Endodermal cell (in vitro differentiated cells): ENCODE measurements at places on chromosomes 4 and X. TPM values are rescaled to one million over a fixed set of nuclear protein-coding genes. Genes with fewer than 3 reads are reported as not detected.
A peak's percentile ranks its signal among the peaks of the same experiment; 100 is the strongest.

DNA sequence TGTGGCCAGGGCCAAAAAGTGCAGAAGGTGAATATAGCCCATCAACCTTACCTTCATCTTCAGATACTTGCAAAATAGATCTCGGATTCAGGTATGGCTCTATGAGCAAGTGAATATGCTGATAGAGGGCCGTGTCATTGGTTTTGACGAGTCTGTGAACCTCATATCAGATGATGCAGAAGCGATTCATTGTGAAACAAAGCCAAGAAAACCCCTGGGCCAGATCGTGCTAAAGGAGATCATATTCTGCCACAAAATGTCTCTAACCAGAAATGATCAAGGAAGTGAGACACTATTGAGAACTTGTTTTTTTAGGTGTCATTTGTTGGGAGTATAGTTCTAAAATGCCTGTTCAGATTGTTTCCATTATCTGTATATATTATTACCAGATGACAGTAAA lies 48.3 kb downstream of the PDK3 start:
- H3K4me3 ChIP-seq: no peak overlapping the region
- H3K27me3 ChIP-seq: no peaks in the 10 kb centered on the region

TMPRSS11A gene
- not detected in 2 replicates for total RNA-seq

DNA sequence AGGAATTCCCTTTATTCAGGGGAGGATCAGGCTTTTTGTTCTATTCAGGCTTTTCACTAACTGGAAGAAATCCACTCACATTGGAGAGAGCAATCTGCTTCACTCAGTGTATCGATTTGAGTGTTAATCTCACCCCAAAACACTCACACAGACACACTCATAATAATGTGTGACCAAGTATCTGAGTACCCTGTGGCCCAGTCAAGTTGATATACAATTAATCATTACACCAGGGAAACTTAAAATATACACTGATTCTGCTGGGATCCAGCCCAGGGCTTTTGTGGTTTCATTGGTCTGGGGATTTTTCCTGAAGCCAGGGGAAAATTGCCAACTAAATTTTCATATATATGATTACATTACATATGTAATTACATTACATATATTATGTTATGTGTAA lies 44.0 kb upstream of the GATB start:
- H3K27ac ChIP-seq: no peak overlapping the region
- H3K27me3 ChIP-seq: no peaks in the 10 kb centered on the region
- H3K36me3 ChIP-seq: no peaks in the 10 kb centered on the region
- DNase-seq: no peak
- H3K4me1 ChIP-seq: no peaks in the 10 kb centered on the region

GRCh38 chr4:158018221-158018830 lies 154.5 kb downstream of the GASK1B start:
- H3K4me3 ChIP-seq: no peak overlapping the region
- no peaks in the 10 kb centered on the region for H3K27me3 ChIP-seq
- DNase-seq: no peak

DNA sequence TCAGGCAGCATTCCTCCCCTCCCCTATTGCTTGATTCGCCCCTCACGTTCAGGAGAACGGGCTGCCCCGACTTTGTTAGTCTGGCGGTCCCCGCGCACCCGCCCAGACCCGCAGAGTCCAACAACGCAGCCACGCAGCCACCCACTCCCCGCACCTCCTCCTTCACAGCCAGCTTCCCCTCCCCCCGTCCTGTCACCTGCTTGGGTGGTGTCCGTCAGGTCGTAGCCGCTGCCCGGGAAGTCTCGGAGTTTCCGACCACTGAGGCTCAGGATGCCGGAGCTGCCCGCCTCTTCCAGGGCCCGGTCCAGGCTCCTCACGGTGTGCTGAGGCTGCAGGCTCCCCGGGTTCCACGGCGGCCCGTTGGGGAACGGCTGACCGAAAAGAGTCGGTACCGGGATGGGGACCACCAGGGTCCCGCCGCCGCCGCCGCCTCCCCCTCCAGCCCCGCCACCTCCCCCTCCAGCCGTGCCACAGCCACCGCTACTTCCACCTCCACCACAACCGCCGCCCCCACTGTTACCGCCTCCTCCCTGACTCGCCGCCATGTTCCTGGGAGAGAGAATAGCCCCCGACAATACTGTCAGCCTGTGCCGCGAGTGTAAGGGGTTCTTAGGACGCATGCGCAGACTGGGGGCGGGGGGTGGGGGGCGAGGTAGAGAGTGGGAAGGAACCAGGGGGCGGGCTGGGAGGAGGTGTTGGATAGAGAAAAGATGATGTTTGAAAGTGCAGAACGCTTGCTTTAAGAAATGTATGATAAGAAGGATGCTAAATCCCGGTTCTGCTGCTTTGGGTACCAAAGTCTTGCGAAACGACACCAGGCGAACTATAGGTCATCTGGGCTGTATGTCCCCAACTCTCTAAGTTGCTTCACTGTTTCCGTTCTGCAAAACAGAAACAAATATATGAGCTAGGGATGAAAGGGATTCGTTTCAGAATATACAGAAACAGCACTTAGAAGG lies at the start of gene LRCH2:
TSS of gene LRCH2 (minus strand) at position 600 of the 959 bp plus-strand sequence. CDS start at position 545, 55 bp downstream.
- DNase-seq: peak; percentile 82
- no peak within 1 kb of the TSS for H3K27ac ChIP-seq
- no peaks in the 10 kb centered on the region for H3K36me3 ChIP-seq
- peaks cover 11% of the 10 kb centered on the region for H3K27me3 ChIP-seq
- H3K4me1 ChIP-seq: no peaks in the 10 kb centered on the region

DNA sequence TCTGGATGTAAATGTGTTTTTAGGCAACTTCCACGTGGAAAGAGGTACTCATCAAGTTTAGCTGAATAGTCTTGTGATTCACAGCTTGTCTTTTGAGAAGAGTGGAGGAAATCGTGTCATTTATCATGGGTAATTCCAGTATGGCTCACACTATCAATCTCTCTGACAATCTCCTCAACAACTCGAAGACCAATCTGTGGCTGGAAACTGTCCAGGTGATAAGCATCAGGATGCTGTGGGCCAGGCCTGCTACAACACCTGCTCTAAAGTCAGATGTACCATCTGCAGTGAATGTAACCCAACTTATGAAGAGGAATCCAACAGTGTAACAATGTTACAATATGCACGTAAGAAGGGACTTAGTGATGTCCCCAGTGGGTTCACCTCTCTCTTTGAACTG lies 132.1 kb upstream of the GK2 start:
- H3K4me3 ChIP-seq: no peak overlapping the region
- no peaks in the 10 kb centered on the region for H3K4me1 ChIP-seq
- H3K27ac ChIP-seq: no peak overlapping the region
- no peak for DNase-seq
- H3K36me3 ChIP-seq: no peaks in the 10 kb centered on the region

DNA sequence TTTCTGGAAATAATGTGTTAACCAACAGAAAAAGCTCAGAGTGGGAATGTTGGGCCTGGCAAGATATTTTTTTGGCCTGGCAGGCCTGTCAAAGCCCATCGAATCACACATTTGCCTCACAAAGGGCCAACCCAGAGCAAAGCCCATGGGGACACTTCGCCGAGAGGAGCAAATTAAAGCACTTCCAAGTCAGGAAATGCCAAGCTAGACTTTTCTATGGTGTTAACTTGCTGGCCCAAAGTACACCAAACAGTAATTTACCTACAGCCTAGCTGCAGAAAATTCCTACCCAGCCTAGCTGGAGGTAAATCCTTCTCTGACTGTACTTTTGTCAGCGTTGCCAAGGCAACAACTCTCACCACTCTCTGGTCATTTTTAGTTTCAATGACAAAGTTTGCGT lies 288.6 kb upstream of the LDB2 start:
- H3K27ac ChIP-seq: peak overlapping the region; percentile 63
- no peak for DNase-seq
- H3K27me3 ChIP-seq: no peaks in the 10 kb centered on the region
- no peak overlapping the region for H3K4me3 ChIP-seq

DNA sequence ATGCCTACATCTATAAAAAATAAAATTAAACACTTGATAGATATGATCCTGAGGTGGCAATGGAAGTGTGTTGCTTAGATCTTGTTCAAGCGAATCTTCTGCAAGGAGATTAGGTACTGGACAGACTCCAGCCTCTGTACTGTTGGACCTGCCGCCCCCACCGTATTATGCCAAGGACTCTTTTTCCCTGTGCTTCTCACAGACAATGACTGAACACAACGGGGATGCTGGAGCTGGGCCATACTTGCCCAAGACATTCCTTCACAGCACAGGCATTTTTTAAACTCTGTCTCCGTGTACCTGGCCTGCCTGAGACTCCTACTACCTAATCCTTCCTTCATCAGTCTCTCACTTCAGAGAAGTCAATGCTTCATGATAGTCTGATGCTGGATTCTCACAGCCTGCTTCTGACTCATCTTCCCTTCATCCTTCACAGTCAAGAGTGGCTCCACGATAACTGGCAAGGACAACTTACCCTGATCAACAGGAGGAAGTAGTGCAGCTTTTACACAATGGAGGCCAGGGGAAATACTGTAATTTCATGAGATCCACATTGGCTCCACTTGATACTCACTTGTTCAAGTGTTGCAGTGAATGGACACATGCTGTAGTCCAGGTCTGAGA lies 754.6 kb upstream of the AGA start:
- no peak for DNase-seq
- no peaks in the 10 kb centered on the region for H3K27me3 ChIP-seq

DUSP21 gene
- total RNA-seq: not detected in 2 replicates

CSN3 gene
- total RNA-seq: not detected in 2 replicates

DNA sequence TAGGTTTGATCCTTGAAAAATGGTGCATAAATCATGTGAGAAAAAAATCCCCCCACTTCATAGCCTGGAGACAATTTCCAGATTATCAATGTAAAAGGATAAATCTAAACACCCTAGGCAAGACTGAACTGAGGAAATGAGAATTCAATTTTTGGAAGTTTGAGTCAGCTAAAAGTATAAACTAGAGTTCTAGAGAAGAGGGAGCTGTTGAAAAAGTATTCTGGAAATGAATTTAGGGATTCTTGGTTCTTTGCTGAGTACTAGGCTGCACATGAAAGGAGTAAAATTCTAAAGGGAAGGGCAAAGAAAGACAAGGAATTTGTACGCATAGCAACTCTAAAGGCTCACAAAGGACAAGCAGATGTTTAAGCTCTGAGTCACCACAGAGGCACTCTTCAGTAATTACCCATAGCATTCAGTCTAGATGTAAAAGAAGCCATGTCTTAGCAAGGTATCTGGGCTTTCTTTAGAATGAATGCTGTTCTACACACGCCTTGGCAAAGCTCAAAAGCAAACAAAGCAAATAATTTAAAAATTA lies 896.5 kb downstream of the PDHA2 start:
- no peaks in the 10 kb centered on the region for H3K4me1 ChIP-seq
- peak overlapping the region; percentile 47 for H3K4me3 ChIP-seq
- no peaks in the 10 kb centered on the region for H3K27me3 ChIP-seq
- peak; percentile 60 for DNase-seq
- H3K36me3 ChIP-seq: no peaks in the 10 kb centered on the region
- peak overlapping the region; percentile 70 for H3K27ac ChIP-seq

- no peak for DNase-seq
- H3K4me3 ChIP-seq: no peak overlapping the region
- H3K4me1 ChIP-seq: no peaks in the 10 kb centered on the region
- no peaks in the 10 kb centered on the region for H3K27me3 ChIP-seq
- no peaks in the 10 kb centered on the region for H3K36me3 ChIP-seq
- peak overlapping the region; percentile 86 for H3K27ac ChIP-seq
Measured at GRCh38 chrX:67604979-67605703, 61.3 kb downstream of the AR start.

DNA sequence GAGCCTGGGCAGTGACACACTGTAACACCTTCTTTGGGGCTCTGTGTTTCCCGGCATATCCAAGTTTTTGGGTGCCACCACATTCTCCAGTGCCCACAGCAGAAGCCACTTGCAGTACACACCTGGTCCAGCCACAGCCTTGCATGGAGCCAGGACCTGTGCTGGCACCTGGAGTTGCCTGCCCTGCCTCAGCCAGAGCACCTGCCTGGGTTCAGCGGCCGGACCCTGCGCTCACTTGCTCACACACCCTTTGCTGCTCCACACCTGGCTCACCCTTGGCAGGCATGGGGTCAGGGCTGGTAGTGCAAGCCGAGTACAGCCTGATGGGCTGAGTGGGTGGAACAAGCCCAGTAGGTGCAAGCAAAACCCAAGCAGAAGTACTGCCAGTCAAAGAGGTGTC lies 1511.1 kb downstream of the TECRL start:
- no peaks in the 10 kb centered on the region for H3K4me1 ChIP-seq
- no peaks in the 10 kb centered on the region for H3K36me3 ChIP-seq
- H3K27ac ChIP-seq: no peak overlapping the region
- no peaks in the 10 kb centered on the region for H3K27me3 ChIP-seq
- no peak overlapping the region for H3K4me3 ChIP-seq
- peak; percentile 49 for DNase-seq

DNA sequence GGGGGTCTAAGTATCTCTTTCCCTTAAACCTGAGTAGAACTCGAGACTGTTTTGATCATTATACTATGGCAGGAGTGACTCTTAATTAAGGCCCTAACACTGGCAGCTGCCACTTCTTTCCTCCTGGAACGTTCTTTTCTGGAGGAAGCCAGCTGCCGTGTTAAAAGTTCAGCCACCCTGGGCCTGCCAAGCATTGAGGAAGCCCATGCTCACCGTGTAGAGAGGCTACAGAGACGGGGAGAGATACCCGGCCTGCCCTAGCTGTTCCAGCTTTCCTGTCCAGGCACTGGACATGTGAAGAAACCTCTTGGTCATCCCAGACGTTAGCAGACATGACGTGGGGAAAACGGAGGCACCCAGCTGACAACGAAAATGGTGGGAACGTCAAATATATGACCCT lies 274.1 kb downstream of the ARHGAP10 start:
- peaks cover 7% of the 10 kb centered on the region for H3K4me1 ChIP-seq
- no peaks in the 10 kb centered on the region for H3K36me3 ChIP-seq
- H3K4me3 ChIP-seq: no peak overlapping the region

ASB5 gene
- total RNA-seq: 2.8 to 27.4 TPM (median 4.4 TPM) in 3 replicates
